ENCODE measurements at places on chromosomes 12 and 14.
A peak's percentile ranks its signal among the peaks of the same experiment; 100 is the strongest.

GRCh38 chr12:22014041-22014782 is 31.8 kb upstream of the CMAS start:
- DNase-seq: no peak

- peak; percentile 77 for DNase-seq
Observed at GRCh38 chr14:64879635-64880220, at the start of gene SPTB. Gene SPTB (minus strand): TSS chr14:64879907. CDS start chr14:64823094, 56,813 bp downstream.

GRCh38 chr12:9701380-9702154 is 31.3 kb downstream of the CLECL1 start:
- DNase-seq: peak; percentile 41

DNA sequence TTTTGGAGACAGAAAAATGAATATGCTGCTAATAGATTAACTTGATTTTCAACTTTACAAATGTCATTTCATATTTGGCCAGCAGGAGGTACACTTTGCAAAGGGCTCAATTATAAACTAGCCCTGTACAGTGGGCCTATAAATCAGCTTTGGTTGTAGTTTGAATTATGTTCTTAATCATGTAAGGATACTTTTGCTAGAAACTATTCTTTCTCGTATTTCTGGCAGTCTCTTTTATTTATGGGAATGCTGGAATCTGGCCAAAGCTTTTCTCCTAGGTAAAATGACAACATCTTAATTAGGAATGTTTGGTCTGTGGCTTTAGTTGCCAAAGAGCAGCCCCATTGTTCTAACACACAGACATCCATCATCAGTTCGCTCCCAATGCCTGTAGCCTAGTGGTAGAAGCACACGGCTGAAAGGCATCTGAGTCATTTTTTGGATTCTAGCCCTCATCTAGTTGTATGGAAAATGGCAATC is 1322.3 kb upstream of the SEL1L start:
- no peak for DNase-seq

- no peak for DNase-seq
Observed at GRCh38 chr12:18192119-18192518, 69.2 kb upstream of the PIK3C2G start.

DNA sequence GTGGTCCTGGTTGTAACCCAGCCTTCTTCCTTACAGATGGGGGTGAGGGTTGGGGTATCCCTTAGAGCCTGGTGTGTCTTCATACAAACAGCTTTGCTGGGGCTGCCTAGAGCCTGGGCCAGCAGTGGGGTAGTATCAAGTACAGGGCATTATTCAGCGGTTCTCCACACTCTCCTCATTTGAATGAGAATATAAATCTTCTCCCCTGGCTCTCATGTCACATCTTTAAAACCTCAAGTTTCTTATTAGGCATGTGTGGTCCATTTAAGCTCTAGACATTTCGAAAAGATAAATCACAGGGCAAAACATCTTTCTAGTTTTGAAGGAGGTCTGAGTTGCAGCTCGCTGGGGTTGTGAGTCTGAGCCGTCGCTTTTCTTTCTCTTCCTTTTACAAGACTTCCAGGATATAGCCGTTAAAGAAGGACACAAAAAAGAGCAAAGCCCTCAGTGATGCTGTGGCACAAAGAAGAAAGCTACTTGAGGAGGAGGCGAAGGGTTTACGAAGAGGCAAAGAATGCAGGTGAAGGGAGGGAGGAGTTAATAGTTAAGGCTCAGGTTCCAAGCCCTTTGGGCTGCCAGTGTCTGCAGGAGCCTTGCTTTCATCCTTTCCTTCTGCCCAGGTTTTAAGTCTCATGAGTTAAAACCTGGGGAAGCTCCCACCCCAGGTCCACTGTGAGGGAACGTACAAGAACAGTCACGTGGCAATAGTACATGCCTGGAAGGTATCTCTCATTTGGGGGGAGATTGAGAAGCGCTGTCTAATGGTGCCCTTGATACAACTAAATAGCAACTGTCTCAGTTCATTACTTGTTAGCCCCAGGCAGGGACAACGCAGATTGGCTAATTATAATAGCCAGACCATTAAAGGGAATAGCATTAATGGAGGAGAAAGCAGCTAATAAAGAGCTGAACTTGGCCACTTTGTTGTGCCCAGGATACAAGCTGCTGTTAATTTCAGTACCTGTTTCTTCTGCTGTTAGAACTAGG is 94.2 kb downstream of the ETV6 start:
- DNase-seq: no peak

- DNase-seq: no peak
Observed at GRCh38 chr14:89294060-89294459, 123.0 kb downstream of the FOXN3 start.

GRCh38 chr14:99023371-99023770 is 248.6 kb downstream of the BCL11B start:
- no peak for DNase-seq

DNA sequence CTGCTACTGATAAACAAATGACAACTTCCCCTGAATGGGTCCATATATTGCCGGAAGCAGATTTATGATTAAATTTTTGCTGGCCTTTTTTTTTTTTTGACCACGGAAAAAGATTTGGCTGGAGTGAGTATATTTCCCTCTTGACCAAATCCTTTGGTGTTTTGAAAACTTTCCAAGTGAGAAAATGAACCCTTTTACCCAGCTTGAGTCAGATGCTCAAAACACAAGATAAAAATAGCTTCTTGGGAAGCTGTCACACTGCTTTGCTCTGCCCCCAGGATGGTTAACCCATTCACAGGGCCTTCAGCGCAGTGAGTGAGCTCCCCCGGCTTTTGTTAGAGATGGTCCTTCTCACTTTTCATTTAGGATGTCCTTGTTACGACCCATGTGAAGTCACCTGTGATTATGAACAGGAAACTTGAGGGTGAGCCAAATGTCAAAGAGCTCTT is 224.3 kb downstream of the PELI2 start:
- DNase-seq: no peak

Measured in CD4-positive, alpha-beta T cell treated with Interleukin-17A for 4 hours (primary cell).